ENCODE measurements at places on chromosomes 4 and X.
A peak's percentile ranks its signal among the peaks of the same experiment; 100 is the strongest.

DNA sequence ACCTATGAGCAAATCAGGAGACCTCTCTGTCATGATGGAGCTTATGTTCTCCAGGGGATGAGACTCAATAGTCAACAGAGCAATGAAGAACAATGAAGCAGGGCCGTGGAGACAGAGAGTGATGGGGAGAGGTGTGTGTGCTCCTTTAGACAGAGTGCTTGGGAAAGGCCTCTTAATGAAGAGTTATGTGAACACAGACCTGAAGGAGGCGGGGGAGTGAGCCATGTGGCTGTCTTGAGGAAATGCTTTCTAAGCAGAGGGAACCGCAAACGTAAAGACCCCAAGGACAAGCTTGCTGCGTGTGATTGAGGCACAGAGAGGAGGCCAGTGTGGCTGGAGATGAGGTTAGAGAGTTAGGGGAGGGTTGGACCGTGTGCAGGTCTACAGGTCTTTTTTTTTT, 53.1 kb downstream of the CHRNA9 start:
- no peak for DNase-seq

DNA sequence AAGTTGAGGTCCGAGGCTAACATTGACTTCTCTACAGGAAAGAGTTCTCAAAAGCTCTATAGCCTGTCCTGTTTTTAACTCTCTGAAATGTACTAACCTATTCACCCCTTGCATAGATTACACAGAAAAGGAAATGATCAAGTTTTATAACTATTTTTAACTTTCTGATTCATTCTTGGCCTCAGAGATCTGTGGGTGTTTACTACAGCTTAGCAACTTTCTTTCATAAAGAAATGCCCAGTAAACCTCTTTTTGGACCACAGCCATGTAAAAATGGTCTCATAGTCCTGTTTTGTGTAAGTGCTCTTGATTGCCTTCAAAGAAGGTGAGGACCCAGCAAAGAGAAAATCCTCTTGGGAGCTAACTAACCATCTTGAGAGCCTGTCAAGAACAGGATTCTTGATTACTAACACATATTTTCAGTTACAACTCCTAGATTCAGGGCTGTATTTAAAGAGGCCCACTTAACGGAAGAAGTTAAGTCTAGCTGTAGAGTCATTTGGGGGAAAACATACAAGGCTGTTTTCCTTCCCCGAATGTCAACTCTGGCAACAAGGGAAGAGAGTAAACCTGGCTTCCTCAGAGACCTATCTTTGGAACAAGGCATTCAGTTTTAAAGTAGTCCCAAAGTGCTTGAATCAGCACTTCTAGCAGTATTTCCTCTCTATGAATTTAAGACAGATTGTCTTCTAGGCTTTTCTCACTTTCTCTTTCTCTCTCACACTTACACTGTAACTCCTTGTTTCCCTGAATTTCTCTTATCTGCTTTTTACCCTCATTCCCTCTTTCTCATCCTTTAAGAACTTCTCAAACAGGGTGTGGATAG, 78.2 kb downstream of the IL21 start:
- DNase-seq, result peak; percentile 7

- no peak for DNase-seq
Measured at GRCh38 chrX:129908636-129909035, 2.7 kb downstream of the UTP14A start.

DNA sequence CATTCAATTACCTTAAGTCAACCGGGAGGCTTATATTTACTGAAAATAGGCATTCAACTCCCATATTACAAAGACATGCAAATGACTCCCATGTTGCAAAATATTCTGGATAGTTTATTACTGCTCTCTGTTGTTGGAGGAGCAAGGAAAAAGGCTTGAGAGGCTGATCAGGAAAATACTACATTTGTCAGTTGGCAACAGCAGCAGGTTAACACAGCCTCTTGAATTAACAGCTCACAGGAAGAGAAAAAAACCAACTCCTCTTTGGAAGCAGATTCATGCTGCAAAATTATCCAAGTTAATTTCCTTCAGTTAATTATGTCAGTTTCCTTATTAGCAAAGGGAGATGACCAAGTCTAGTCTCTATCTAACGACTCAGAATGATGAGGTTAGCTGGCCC, 238.9 kb downstream of the MAML3 start:
- no peak for DNase-seq

- peak; percentile 2 for DNase-seq
Measured at GRCh38 chrX:84339507-84340364, 151.7 kb upstream of the RPS6KA6 start.

GRCh38 chr4:69882150-69882549, 22.2 kb upstream of the SULT1E1 start:
- DNase-seq, result no peak

DNA sequence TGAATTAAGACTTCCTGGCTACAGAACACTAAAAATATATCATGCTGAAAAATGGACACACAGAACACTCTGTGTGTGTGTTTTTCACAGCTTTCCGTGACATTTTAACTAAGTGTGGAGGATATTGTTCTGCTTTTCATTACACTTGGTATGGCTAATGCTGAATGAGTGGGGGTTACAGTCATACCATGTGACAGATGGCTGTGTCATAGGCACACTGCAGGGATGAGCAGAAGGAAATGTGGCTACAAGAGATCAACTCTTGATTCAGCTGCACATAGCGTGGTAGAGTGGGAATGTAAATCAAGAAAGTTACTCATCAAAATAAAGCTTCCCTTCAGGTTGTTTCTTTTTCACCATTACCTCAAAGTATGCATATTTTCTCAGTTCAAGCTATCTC, 669.8 kb downstream of the IQCM start:
- no peak for DNase-seq

DNA sequence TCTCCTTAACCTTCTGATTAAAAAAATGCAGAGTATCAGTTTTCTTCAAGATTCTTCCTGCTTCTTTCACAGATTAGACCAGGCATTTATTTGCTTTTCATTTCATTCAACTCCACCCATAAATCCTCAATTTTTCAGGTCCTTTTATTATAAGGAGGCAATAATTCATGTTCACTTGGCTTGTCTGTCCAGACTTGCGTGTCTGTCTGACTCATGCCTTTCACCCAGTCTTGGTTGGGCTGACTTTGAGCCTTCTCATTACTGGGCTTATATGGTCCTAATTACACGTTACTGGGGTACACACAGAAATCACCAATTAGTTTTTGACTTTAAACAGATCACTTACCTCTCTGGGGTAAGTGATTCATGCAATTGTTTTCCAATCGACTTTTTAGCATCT, 48.8 kb upstream of the GALNT7 start:
- DNase-seq, result no peak

Measured in RPMI8226 (cell line).